ENCODE measurements at places on chromosomes 3 and 15. TPM values are rescaled to one million over a fixed set of nuclear protein-coding genes. Genes with fewer than 3 reads are reported as not detected.
A peak's percentile ranks its signal among the peaks of the same experiment; 100 is the strongest.

Gene CPB1
- not detected for total RNA-seq

DNA sequence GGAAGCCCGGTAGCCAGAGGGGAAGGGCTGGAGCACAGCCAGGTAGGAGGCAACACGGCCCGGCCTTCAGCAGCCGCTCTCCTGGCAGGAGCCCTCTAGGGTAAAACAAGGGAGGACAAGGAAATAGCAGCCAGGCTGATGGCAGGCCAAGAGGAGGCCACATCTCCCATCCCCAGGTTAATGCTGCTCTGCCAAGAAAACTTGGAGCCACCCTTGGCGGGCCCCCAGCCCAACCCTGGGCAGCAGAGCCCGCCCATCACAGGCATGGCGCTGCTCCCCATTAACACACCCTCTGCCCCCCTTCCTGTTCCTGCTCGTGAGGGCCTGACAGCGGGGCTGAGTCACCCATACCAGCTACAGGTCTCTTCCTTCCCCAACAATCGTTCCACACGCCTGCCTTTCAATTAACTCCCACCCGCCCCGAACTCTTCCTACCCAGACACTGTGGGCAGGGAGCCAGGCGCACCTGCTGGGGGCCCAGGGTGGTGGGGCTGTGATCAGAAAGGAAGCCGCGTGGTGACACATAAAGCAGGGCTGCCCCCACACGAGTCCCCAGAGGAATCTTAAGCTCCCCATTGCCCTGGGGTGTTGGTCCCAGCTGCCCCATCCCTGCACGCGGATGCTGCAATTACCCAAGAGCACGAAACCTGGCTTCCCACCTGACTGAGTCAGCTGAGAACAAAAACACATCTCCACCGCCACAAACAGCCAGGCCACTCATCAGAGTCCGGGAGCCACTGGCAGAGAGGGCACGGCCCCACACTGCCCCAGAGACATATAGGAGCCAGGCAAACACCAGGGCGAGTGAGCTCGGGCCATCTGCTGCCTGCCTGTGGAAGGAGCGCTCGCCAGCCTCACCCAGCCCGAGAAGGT lies at the start of gene C15orf62:
TSS of gene C15orf62 (plus strand) at position 707 of the 873 bp plus-strand sequence. CDS start 516 bp downstream, outside the sequence.
- DNase-seq = peak; percentile 83

DNA sequence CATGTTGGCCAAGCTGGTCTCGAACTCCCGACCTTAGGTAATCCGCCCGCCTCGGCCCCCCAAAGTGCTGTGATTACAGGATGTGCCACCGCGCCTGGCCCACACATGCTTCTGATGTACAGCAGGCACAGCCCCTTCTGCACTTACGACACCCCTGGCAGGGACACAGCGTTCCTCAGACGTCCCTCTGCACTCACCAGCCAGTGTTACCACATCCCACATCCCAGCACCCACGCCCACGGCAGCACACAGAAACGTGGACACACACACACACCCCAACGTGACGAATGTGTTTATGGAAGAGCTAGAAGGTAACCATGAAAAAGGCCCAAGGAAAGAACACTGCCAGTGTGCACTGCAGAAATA lies 576 bp upstream of the RPAP1 start:
- peak; percentile 11 for DNase-seq

- no peak for DNase-seq
Observed at GRCh38 chr3:177529071-177529550, 331.8 kb upstream of the TBL1XR1 start.

DNA sequence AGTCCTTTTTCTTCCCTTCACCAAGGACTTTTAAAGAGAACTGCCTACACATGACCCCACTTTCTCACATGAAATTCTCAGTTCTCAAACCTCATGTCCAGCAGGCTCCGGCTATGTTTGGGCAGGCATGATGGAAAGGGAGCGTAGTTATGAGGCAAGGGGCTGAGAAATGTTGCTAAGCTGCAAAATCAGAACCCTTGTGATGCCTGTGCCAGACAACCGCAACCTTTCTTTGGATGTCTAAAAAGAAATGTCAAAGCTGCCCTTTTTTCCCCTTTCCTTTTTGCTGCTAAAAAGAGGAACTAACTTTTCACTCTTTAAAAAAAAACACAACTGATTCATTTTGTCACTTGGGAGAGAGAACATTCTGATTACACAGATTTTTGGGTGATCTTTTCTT lies 19.2 kb downstream of the GNB4 start:
- DNase-seq = no peak

DNA sequence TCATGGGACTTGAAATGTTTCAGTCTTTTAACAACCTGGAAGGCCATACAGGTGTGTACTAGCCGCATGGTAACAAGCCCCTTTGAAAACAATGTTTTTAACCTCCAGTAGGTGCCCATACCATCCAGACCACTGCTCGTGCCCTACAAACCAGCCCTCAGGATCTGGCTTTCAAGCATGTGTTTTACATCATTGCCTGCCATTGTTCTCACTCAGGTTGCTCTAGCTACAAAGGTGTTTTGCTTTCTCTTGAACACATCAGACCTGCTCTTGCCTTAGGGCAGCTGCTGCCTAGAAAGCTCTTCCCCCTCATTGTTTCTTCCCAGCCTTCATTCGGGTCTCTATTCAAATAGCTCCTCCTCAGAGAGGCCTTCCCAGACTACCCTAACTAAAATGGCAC lies 32.3 kb upstream of the MAP3K13 start:
- no peak for DNase-seq
